Kidney (tissue), 22 donors: ENCODE measurements at places on chromosomes 5 and 9.

- DNase-seq = no peak
Observed at GRCh38 chr9:21967702-21968101, 26.5 kb downstream of the CDKN2A start.

DNA sequence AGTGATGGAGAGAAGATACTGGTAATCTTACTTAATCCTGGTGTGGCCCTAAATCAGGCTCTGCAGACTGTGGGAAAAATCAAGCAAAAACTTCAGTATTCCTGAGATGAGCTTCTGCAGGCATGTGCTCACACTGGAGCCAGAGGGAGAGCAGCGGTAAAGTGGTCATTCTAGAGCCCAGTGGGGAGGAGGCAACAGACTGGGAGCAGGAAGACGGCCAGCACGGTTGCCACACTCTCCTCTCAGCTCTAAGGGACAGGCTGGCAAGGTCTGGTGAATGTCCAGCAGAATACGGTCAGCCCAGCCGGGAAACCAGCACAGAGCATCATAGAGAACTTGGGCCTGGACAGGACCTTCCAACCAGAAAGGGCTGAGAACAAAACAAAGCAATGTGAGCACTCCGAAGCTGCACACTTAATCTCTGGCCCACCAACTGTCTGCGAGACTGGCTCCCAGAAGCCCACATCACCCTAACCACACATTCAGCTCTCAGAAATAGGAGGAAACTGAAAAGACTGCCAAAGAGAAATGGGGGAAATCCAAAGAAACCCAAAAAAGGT lies 30.3 kb downstream of the MED27 start:
- no peak for DNase-seq

DNA sequence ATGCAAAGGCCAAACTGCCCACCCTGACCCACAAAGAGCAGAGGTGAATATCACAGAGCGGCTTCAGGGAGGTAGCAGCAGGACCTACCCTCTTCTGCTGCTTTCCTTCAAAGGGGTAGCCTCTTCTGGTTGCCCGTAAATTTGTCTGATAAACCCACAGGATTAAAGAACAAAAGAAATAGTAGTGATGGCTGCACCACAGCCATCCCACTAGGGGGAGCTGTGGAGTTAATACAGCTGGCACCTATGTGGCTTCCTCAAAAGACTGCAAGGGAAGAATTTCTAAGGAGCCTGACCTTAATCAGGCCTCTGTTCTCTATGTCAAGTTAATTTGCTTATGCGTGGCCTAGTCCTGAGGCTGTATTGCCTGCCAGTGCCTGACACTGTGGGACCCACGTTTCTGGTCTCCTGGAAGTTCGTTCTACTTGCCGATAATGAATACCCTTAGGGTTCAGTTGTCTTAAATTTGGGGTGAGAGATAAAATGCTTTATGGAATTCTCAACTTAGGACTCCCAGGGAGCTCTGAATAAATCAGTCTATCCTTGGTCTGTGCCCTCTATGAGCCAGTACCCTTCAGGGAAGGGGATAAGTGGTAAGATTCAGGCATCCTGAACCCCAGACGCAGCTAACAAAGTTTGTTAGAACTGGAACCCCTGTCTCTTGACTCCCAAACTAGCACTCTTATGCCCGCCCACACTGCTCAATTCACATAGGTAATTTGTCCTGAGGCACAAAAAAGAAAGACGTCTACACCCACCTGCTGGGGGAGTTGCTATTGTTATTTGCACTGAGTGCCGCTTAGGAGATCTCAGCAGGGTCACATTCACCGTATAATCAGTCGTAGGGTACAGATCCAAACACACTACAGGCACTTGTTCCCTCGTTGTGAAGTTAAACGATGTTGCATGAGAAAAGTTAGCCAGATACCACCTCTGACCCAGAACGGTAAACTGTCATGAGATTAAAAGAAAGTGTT lies 77.1 kb downstream of the SUSD1 start:
- DNase-seq = peak; percentile 84

- no peak for DNase-seq
Observed at GRCh38 chr9:68704498-68704813, 584 bp upstream of the PIP5K1B start.

DNA sequence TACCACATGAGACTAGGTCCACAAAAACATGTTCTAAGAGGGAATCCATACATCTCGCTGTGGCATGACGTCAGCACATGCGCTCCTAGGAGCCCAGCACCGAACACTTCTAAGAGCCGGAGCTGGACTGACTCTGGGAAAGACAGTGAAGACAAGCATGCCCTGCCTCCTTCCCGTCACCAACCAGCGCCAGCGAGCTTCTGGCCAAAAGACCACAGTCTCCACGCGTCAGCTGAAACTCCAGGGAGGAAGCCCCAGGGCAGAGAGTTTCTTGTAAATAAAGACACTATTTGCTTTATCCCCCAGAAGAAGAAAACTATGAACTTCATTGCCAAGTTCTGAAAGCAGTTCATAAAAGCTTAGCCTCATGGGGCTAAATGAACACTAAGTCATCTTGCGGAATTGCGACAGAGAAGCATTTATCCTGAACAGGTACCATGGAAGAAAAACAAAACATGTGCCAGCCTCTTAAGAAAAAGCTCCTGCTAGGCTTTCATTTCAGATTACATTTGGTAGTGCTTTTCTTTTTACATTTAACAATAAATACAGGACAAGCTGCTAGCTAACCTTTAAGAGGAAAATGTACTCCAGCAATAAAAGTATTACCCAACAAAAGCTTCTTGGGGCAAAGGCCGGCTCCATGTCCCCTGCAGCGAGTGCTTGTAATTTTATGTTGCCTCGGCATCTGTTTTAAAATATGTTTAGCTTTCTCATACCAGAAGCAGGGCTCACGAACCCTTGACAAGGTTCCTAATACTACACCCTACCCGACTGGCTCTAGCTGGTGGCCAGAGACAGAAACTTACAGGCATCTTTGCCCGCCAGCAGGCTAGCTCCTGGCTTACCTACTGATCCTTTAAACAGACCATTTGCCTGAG lies 96.5 kb downstream of the PRRT1B start:
- no peak for DNase-seq

GRCh38 chr5:136193322-136193935 lies 467 bp upstream of the SMIM32 start:
- DNase-seq = no peak

DNA sequence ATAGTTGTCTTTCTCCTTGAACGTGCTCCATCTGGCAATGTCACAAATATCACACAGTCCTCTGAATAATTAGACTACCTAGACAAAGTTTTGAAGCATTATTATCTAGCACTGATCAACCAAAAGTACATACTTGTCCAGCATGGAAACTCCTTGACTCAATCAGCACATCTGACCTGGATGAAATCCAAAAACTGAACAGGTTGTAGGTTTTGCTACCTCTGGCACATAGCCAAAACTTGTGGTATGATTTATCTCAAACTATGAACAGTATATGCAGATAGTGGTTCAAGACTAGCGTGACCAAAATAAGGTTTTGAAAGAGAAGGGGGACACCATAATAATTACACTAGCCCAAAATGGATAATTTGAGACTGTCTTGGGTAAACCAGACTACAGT lies 158.1 kb downstream of the ARRDC3 start:
- DNase-seq = no peak

DNA sequence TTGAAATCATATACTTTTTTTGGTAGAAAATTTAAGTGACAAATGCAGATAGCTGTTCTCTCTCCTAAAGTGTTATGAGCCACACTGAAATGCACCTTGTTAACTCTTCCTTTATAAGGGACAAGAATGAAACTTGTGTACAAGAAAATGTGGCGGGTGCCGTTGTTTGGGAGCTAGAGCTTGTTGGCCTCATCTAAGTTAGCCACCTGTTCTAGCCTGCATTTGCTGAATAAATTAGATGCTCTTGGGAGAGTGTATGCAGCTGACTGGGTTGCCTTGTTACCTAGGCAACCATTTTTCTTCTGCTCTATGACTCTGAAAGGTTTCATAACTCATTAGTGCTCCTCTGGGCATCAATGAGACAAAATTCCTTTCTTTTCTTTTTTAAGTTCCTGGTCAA lies 174.3 kb downstream of the TAF11L14 start:
- no peak for DNase-seq

- DNase-seq = peak; percentile 44
Observed at GRCh38 chr5:135543485-135544304, 7.9 kb upstream of the NEUROG1 start.

DNA sequence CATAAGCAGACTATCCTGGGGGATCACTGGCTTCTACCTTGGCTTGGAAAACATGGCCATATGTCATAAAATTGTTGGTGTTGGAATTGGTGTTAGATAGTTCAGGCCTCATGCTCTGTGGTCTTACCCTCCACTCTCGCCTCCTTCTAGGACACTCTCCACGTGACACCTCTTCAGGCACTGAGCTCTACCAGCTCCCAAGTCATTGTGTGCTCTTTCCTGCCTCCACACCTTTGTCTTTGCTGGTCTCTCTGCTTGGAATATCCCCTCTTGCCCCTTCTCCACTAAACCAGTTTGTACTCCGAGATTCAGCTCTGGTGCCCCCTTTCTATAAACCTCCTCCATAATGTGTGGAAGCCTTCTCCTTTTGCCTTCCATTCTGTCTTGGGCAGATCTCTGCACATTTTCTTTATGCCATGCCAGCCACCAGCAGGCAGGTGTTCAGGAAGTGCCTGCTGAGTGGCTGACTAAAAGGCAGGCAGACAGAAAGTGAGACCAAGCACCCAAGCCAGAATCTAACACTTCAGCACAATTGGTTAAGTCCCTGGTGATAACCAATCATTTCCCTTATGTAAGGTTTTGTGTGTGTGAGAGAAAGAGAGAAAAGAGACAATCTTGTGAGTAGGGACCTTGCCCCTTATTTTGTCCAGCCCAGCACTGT lies 37.7 kb downstream of the SAR1B start:
- DNase-seq = no peak

DNA sequence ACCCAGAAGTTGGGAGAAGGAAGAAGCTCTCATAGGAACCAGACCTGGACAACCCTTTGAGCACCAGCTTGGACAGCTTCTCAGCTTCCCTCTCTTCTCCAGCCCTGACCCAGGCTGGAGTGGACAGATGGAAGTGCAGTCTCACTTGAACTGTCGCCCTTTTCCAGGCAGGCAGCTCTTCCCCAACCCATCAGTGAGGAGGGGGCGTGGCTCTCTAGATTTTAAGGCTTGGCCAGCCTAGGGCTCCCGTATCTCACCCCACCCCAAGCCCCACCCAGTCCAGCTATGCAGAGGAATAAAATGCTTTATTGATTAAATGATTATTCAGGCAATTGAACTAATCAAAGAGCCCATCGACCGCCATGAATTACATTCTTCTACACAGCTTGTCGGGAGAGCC lies 2.2 kb downstream of the PAX5 start:
- no peak for DNase-seq

DNA sequence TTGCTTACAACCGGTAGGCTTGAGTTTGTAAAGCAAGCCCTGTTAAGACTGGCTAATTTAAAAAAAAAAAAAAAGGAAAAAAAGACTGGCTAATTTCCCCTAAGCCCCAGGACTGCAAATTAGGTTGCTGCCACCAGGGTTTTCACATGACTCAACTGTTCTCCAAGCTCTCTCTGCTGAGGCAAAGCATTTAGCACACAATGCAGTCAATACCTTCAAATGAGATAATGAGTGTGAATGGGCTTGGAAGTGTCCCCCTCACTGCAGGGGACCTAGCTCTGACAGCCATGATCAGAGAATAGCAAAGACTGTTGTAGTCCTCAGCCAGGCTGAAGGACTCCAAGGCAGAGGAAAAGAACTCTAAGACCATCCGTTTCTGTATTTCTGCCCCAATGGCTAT lies 42.8 kb upstream of the ZSWIM6 start:
- DNase-seq = no peak

- DNase-seq = no peak
Observed at GRCh38 chr5:58201922-58202648, 257.8 kb downstream of the PLK2 start.

GRCh38 chr5:77175231-77175630 lies 35.2 kb upstream of the PDE8B start:
- no peak for DNase-seq

DNA sequence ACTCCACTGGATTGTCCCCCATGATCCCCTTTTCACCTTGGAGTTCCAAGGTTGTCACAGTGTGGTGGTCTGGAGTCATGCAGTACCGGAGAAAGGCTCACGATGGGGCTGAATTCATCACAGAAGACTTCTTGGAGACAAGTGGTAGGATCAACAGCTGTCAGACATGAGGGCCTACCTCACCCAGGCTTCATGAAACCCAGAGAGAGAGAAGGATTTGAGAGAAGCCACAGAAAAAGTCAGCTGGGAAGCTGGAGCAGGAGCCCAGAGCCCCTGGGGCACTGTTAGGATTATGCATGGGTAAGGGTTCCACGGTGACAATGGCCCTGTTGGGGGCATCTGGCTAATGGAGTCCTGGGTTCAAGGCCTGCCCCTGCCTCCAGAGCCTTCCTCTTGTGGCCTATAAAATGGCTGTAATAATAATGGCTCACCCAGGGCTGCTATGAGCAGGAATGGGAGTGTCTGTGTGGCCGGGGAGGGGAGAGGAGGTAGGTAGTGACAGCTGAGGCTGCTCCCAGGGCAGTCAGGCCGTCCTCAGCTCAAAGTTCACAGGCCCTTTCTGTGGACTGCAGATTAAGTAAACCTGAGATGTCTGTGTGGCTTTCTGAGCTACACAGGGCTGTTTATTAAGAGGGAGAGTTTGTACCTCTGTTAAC lies 910 bp downstream of the TRIM14 start:
- peak; percentile 28 for DNase-seq

GRCh38 chr9:20478786-20479185 lies 143.5 kb downstream of the MLLT3 start:
- DNase-seq = no peak

GRCh38 chr5:38670878-38671277 lies 114.4 kb upstream of the LIFR start:
- no peak for DNase-seq

GRCh38 chr9:20642045-20642444 lies 19.7 kb upstream of the MLLT3 start:
- DNase-seq = no peak

- no peak for DNase-seq
Observed at GRCh38 chr5:5628866-5629606, 206.6 kb downstream of the ICE1 start.

DNA sequence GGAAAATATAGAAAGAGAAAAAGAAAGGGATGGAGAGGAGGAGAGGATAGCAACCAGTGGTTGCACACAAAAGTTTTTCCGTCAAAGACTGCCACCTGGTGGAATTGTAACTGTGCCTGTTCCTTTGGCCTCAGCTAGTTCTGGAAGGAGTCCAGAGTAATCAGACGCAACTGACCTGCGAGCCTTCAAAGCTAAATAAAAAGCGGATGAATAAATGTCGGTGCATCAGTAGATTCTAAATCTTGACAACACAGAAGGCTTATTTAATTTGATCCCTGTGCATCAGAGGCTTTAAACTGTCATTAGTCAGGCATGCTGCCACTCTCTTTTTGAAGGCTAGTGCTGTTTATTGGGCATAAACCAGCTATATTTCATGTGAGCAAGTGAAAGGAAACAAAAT lies 132.9 kb upstream of the ACO1 start:
- DNase-seq = peak; percentile 67

GRCh38 chr5:108743319-108743718 lies 4.4 kb upstream of the FER start:
- peak; percentile 14 for DNase-seq

GRCh38 chr9:76176171-76176570 lies 218.1 kb downstream of the RFK start:
- no peak for DNase-seq

- DNase-seq = peak; percentile 92
Observed at GRCh38 chr9:86577420-86578333, 223.5 kb upstream of the TUT7 start.

- DNase-seq = no peak
Observed at GRCh38 chr5:158747816-158748432, 351.8 kb downstream of the EBF1 start.
